ENCODE measurements at places on chromosomes 11 and 22.

DNA sequence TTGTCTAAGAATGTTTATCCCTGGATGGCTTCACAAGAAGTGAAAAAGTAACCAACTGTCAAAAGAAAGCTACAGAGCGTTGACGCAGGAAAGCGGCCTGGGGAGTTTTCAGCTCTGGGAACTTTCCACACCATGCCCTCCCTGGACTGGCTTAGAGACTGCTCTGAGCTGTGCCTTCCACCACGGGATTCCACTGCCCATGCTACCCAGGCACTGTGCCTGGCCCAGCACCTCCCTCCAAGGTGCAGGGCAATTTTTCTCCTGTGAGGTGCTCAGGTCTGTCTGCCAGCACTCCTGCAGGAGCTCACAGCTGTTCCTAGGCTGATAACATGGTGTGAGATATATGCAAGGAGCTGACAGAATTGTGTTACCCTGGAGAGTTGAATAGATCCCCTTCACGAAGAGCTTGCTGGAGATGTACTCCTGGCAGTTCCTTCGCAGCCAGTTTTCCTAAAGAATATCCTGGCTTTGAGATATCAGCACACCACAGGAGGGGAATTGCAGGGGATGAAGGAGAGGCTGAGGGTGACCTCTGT, 258.3 kb upstream of the B3GAT1 start:
- DNase-seq = no peak

- DNase-seq = no peak
Observed at GRCh38 chr11:14342906-14343305, 16.1 kb downstream of the RRAS2 start.

DNA sequence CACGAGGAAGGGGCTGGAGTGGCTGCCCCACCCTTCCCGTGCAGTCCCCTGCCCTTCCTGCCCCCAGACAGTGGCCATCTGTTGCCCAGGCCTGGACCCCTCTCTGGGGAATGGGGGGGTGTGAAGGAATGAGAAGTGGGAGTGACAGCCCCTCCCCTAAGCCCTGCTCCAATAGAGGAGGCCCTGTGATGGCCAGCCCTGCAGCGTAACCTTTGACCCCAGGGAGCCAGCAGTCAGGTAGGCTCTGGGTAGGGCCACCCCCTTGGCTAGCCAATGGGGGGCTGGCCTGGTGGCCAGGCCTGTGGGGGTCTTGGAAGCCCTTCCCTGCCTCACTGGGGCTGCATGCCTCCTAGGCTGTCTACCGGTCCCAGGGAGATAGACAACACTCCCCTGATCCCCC, 6.6 kb downstream of the FLRT1 start:
- no peak for DNase-seq

DNA sequence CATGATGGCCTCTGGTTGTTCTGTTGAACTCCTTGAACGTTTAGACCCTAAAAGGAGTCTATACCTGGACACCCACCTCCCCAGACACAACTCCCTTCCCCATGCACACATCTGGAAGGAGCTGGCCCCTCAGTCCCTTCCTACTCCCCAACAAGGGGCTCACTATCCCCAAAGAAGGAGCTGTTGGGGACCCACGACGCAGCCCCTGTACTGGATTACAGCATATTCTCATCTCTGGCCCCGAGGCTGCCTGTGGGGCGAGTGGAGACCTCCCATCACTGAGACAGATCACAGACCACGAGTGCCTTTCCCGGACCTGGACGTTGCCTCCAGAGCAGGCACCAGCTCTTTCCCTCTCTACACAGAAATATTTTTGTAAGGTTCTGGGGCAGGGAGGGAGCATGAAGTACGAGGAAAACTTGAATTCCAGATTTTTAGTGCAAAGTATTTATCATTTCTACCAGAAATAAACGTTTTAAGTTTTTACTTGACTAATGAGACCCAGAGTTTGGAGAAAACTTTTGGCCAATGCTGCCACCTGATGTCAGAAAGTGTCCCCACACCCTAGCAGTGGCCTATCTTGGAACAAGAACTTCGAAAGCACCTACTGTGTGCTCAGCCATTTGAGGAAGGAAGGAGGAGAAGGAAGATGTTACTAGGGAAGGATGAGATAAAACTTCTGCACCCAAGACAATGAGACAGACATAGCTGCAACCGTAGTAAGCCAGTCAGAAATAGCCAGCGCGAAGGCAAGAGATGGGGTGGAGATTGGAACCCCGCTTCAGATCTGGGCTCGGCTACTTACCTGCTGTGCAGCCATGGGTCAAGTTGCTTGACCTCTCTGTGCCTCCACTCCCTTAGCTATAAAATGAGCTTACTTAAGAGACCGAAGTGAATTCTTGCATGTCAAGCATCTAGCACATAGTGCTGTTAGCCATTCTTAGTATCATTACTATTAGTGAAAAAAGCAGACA, 10.2 kb upstream of the POU2F3 start:
- DNase-seq = no peak

DNA sequence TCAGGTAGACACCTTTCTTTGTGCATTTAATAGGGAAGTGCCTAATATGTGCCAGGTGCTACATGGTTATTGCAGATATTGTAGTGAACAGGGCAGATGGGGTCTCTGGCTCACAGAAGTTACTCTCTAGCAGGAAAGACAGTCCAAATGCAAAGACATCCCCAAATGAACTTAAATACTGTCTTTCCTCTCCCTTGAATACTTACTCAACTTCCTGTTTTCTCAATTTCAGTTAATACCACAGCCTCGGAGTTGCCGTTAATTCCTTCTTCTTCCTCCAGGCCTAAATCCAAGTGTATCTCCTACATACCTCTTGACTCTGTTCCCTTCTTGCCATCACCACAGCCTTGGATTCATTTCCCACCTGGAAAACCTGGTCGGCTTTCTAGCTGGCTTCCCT, 134.3 kb upstream of the SESN3 start:
- no peak for DNase-seq

Measured in NCI-H2081 treated with DMSO at 0.1 percent for 48 hours (cell line).